ENCODE measurements at places on chromosomes 1 and 21.
A peak's percentile ranks its signal among the peaks of the same experiment; 100 is the strongest.

GRCh38 chr21:44867999-44868700, 5.3 kb downstream of the PTTG1IP start:
- no peak for DNase-seq

GRCh38 chr1:219422811-219423598, 189.9 kb downstream of the ZC3H11B start:
- no peak for DNase-seq

DNA sequence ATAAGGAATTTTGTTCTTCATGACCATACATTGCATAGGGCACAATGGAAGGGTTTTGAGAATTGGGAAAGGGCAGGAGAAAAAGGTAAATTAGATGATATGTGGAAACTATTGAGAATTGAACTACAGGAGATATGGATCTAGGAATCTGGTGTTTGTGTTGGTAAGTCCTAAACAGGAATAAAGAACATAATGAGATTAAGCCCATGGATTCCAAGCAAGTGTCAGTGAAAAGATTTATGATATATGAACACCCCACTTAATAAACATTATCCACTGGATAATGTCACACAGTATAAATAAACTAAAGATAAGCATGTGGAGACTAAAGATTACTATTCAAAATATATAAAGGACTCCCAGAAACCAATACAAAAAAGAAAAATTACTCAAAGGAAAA, 98.2 kb downstream of the TNFSF18 start:
- DNase-seq, result no peak

DNA sequence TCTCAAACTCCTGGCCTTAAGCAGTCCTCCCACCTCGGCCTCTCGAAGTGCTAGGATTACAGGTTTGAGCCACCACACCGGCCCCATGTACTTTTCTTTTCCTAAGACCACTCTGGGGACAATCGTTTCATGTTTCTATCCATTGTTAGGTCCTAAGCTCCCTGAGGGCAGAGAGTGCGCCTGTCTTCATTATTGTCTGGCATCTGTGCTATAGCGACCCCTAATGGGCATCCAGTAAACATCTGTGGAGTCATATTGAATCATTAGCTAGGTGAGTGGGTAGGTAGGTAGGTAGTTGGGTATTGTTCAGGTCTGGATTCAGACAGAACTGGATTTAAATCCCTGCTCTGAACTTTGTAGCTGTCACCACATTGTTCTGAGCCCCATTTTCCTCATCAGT, 66.1 kb downstream of the TMEM53 start:
- DNase-seq, result no peak

DNA sequence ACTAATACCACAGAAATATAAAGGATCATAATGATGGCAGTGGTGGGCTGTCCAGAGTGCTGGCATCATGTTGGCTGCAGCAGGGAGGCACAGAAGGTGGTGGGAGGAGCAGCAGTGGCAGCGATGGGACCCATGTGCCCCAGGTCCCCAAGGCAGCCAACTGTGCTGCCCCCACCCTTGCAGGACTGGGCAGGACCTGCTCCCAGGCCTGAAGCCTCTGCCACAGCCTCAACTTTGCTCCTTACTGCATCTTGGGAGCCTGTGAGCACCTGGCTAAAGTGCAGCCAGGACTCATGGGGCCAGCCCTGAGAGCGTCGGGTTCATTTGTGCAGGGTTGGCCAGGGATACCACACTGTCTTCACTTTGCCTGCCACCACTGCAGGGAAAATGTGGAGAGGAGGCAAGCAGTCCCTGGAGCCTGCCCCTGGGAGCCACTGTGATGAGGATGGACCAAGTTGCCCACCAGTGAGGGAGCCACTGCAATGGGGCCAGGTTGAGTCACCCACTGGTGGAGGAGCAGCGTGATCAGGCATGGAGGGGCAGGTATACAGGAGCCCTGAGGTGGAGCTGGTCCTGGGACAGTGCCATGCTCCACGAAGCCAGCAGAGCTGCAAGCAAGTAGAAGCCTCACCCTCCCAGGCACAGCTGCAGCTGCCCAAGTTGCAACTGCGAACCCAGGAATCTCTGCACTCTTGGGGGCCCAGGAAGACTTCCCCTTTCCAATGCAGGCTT, 25.3 kb upstream of the DENND1B start:
- DNase-seq, result no peak

DNA sequence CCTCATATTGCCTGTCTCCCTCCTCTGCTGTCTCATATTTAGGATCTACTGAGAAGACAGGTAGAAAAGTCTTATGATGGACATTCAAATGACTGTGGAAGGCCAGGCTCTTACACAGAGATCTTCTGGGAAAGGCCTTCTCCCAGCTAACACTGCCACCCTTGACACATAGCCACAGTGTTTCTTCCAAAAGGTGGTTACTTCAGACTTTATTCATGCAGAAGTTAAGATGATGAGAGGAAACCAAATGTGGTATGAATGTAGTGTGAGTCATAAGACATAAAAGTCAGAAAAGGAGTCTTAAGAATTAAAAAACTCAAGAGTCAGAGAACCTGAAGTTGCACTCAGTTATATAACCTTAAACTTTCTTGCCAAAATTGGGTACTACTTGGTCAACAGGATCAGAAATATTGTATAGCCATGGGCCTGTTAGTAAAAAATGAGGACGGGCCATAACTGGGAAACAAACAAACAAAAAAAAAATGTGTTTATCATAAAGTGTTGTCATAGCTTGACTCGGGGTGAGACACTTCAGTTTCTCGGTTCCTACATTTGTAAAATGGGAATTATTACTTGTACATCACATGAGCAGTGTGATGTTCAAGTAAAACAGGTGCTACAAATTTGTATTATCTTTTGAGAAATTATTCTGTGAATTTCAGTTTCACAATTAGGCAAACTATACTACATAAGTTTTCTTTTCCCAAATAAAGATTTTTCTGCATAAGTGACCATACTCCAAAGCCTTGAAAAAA, 1.2 kb upstream of the DENND1B start:
- DNase-seq, result peak; percentile 86

- no peak for DNase-seq
Measured at GRCh38 chr1:31145648-31146047, 80.1 kb upstream of the PUM1 start.

GRCh38 chr1:208218237-208219097, 25.7 kb downstream of the PLXNA2 start:
- no peak for DNase-seq

- no peak for DNase-seq
Measured at GRCh38 chr1:6294890-6295556, 34.1 kb upstream of the GPR153 start.

GRCh38 chr1:11273595-11274234, 717 bp downstream of the UBIAD1 start:
- no peak for DNase-seq

DNA sequence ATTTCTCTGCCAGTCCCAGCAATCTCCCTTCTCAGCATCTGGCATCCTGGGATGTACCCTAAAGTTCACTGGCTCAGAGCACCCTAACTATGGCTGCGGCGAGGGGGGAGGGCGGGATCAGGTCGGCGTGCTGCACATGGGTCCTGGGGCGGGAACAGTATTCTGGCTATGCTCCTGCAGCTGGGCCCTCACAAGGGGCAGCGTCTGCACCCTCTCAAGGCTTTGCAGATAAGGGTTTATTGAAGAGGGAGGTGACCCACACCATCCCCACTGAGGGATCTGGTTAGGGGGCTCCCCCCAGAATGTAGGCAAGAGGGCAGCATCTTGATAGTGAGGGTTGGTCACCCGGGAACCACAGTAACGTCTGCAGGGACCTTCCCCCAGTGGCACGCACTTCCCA, 44.9 kb upstream of the PCBP3 start:
- DNase-seq, result no peak

- DNase-seq, result no peak
Measured at GRCh38 chr21:27837936-27838335, 871.0 kb upstream of the ADAMTS5 start.

GRCh38 chr1:197127246-197127912, 19.1 kb downstream of the ASPM start:
- peak; percentile 76 for DNase-seq

DNA sequence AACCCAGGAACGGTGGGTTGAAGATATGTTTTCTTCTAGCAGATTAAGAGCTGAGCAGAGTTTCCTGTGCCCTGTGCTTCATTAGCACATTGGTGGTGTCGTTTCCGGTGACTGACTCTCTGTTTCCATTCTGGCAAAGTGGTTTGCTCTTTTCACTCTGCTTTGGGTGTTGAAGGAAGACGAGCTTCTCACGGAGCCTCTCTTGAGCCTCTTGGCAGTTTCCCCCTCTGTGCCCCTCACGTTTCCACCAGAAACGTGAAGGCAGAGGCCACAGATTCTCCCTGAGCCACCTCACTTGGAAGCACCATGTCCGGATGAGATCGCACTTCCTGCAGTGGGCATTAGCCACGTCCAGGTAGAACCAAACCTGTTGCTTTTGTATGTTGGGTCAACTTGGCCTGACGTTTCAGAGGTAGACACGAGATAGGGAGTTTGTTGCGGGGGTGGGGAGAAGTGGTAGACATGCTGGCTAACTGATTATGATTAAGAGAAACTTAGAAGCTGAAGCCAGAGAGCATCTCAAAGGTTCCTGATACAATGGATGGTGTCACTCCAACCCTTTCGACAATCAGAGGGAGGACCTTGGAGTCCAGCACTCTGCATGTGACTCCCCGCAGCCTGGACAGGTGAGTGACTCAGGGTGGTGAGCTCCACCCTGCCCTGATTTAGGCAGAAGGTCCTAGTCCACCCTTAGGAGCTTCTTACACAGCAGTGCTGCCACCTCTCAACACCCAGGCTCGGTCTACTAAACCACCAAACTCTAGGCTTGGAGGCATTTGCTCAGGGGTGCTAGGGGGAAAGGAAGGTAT, at the start of gene LAX1:
Gene LAX1 (plus strand): TSS at position 155 of the 809 bp plus-strand sequence. CDS start 383 bp downstream, at position 538.
- DNase-seq, result no peak

DNA sequence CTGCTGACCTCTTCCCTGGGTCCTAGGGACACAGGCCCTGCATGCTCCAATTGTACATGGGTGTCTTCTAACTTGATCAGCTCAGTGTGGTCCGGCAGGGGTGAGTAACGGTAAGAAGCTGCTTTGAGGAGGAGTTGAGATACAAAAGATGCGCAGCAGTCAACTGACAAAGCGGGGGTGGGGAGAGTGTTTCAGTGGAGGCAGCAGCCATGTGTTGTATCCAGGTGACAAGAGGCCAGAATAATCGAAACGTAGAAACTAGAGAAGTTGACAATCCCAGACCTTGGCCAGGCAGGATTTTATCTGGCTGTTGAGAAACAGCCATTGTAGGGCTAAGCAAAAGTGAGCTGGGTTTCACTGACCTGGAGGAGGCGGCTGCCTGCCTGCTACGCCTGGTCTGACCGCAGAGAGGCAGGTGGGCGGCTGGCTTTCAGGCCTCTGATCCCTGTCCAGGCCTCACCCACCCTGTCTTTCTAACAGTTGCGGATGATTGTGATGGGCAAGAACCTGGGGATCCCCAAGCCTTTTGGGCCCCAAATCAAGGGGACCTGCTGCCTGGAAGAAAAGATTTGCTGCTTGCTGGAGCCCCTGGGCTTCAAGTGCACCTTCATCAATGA, 28.8 kb downstream of the PADI6 start:
- DNase-seq, result no peak

DNA sequence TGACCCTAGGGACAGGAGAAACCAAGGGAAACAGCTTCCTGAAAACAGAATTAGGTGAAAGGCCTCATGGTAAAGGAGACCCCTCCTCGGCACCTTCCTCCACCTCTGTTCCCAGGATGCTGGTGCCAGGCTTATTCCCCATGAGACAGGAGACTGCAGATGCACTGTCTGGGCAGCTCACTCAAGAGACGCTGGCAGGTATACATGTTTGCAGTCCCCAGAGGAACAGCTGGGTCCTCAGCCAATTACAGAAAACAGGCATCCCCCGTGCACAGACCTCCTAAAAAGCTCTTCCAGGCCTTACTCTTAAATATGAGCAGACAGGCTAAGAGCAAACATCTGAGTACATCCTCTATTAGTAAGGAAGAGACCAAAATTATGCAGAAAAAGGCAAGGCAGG, 6.5 kb downstream of the CCSAP start:
- no peak for DNase-seq

DNA sequence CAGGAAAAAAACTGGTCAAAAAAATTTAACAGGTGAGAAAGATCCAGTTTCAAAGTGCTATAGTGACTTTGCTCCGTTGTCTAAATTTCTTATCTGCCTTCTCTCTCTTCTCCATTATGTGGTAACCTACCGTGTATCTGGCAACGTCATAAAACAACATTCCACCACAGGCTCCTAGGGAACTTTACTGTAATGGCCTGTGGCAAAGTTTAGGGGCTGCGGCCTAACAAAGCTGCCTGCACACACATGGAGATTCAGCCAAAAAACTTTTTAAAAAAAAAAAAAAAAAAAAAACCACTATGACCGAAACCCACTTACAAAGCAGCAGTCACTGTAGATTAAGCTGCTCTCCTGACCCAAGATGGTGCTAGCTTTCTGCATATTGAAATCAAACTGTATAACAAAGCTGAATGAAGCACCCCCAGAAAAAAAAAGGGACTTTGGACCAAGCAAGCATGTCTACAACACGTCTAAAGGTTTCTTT, 202.6 kb downstream of the SLC45A1 start:
- DNase-seq, result no peak

GRCh38 chr1:214277704-214278635, 3.0 kb upstream of the SMYD2 start:
- DNase-seq, result peak; percentile 72

GRCh38 chr1:203038217-203038741, 12.0 kb downstream of the PPFIA4 start:
- peak; percentile 82 for DNase-seq

DNA sequence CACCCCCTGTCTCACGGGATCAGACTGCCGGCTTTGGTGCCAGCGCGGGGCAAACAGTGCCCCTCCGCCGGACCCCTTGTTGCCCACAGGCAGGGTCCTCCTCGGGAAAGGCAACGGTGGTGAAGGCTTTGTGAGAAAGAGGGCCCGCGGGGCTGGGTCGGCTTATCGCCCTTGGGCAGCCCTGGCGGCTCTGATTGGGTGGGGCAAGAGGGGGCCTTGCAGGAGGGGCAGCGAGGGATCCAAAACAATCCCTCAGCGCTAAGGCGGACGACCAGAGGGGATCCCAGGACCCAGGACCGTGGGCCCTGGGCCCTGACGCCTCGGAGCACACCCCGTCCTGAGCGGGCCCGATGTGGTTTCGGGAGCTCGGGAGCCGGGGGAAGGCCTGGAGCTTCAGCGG, 3.9 kb upstream of the ZNF678 start:
- no peak for DNase-seq

DNA sequence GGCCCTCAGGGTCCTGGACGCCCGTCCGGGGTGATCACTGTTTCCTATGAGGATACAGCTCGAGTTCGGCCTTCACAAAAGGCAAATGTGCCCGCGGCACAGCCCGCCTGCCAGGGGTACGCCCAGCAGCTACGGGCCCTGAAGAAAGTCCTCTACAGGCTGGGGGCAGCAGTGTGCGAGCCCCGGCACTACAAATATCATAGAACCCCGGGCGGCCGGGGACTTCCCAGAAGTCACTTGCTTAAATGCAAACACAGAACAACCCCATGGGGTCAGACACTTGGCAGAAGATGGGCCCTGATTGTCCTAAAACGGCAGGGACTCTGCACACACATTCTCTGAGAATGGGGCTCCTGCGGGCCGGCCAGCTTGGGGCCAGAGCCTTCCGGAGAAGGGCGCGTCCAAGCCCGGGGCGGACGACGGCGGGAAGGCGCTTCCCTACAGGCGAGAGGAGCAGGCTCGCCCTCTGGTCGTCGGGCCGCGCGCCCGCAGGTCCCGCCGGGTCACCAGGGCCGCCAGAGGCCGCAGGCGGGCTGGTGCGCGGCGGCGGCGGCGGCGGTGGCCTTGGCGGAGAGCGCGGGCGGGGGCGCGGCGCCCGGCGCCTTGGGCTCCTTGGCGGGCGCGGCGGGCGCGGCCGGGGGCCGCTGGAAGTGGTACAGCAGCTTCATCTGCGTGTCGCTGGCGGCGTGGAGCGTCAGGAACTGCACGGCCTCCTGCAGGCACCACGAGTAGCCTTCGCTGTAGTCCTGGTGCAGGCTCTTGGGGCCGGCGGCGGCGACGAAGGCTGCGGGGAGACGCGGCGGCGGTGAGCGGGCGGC, 888 bp downstream of the HES5 start:
- no peak for DNase-seq

Data from cardiac fibroblast (primary cell).